ENCODE measurements at places on chromosomes 2 and 18.

DNA sequence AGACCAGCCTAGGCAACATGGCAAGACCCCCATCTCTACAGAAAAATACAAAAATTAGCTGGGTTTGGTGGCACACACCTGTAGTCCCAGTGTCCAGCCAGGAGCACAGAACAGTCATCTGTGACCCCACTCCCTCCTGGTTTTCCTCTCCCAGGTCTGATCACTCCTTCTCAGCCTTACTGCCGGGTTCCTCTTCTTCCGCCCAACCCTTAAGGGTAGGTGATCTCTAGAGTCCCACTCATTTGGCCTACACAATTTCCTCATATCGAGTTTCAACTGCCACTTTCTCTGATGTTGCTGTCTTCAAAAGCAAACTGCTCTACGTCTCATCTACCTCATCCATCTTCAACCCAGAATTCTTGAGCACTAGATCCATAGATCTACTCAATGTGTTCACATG lies 13.4 kb upstream of the MAT2A start:
- no peak for DNase-seq

DNA sequence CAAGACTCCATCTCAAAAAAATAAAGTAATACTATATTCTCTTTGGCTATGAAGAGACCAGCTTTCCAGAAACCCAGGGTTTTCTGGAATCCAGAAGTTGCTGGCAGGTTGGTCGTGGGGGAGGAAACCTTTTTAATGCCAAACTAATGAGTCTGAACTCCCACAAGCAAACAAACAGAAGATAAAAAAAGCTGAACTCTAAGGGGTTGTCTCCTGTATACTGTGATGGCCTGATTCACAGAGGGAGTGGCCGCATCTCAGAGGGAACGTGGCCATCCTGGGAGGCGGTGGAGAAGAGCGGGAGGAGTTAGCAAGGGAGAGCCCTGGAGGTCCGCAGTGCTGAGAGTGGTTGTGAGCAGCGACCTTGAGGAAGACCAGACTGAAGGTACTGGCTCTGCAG lies 36.1 kb downstream of the LIMS1 start:
- DNase-seq: no peak

- no peak for DNase-seq
Measured at GRCh38 chr2:179275253-179276012, 10.8 kb upstream of the SESTD1 start.

GRCh38 chr2:176096986-176097819 lies 2.4 kb upstream of the HOXD12 start:
- peak; percentile 27 for DNase-seq

DNA sequence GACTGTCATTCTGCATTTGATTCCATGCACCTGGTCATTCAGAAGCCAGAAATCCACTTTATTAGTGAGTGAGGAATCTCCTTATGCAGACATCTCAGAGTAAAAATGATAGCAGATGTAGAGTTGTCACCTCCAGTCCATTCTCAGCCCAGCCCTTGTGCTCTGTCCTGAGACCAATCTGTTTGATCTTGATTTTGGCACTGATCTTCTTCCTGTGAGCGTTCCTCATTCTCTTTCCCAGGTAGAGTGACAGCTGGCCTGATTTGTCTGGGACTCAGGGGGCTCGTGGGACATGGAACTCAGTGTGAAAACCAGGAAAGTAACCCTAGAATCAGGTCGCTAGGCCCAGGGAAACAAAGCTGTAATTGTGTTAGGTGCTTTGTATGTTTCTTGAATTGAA lies 8.9 kb downstream of the ARHGAP25 start:
- no peak for DNase-seq

GRCh38 chr18:11108947-11109346 lies 40.4 kb downstream of the PIEZO2 start:
- DNase-seq: no peak

GRCh38 chr2:216081487-216082116 lies at the start of the genes PECR and TMEM169:
Gene PECR, minus strand, starts transcription at chr2:216081809. Its CDS starts 68 bp downstream, at chr2:216081741.
Gene TMEM169, plus strand, starts transcription at chr2:216081919. Its CDS starts 14,045 bp downstream, at chr2:216095964.
- no peak for DNase-seq

DNA sequence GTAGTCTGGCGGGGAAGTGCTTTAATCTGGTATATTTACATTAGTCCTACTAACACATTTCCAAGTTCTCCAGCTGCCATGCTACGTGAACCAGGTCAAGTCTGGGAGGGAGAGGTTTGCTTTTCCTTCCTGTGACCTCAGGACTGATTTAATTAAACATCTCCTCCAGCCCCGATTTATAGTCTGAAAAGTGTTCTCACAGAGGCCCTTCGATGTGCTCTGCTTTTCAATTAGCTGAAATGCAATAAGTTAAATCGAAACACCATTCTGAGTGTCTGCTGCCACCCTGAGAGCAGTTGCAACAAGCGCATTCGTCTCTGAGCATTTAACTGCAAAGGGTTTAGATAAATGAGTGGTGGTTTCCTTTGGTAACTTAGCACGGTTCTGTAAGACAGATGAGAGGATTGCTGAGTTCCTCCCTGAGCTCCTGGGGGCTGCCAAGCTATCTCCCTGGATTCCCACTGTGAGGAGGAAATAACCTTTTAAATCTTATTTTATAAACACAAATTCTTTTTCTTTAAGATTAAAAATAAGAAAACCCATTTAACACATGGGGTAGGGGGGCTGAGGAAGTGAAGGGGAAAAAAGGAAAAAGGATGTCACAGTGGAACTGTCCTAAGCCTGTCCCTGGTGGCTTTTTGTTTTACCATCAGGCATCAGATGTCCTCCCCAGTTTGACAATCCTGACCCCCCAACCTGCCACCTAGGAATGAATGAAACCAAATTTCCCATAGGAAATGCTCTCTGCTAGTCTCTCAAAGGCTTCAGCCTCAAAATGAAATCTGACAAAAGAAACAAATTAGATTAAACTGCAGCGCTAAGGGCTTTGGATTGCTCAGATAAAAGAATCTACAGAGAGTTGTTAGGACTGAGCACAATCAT lies 56.5 kb upstream of the CREB1 start:
- DNase-seq: peak; percentile 85

GRCh38 chr2:119678021-119678656 lies 862 bp upstream of the TMEM177 start:
- DNase-seq: no peak

- DNase-seq: no peak
Measured at GRCh38 chr18:69208545-69208944, 192.1 kb upstream of the DOK6 start.

DNA sequence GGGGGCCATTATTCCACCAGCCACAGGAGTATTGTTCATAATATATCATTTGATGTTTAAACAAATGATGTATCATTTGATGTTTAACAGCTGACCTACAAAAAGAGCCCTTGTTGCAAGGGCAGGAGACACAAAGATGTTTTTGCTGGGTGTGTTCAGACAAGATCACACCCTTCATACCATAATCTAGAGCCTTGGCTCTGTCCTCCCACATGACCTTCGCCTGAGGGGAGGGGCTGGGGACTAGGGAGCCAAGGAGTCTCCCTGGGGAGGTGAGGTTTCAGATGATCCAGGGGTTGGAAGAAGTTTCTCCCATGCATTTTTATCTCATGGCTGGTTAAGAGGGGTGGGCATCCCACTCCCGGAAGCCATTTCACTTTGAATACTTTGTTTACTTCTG lies 33.5 kb downstream of the CDC42EP3 start:
- DNase-seq: no peak

DNA sequence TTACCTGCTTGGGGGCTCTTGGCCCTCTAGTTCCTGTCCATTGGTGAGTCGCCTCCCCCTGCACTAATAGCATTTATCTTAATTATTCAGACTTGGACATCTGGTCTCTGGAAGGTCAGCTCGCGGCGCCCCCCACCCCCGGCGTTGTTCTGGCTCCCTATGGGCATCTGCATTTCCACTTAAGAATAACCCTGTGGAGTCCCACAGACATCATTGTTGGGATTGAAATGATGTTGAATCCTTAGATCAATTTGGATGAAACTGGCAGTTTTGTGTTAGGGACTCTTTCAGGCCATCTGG lies 313.8 kb upstream of the HS6ST1 start:
- DNase-seq: no peak

GRCh38 chr2:241851325-241852115 lies 7.2 kb downstream of the PDCD1 start:
- DNase-seq: no peak

DNA sequence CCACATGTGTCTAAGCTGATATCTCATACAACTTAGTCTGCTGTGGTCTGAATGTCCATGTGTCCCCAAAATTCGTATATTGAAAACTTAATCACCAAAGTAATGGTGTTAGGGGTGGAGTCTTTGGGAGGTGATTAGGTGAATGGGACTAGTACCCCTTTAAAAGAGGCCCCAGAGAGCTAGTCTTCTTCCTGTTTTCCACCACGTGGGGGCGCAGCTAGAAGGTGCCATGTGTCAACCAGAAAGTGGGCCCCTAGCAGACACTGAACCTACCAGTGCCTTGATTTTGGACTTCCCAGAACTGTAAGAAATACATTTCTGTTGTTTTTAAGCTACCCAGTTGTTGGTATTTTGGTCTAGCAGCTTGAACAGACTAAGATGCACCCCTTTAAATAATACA lies 86.6 kb downstream of the ASB1 start:
- DNase-seq: no peak

- no peak for DNase-seq
Measured at GRCh38 chr2:60376252-60376651, 177.2 kb downstream of the BCL11A start.

DNA sequence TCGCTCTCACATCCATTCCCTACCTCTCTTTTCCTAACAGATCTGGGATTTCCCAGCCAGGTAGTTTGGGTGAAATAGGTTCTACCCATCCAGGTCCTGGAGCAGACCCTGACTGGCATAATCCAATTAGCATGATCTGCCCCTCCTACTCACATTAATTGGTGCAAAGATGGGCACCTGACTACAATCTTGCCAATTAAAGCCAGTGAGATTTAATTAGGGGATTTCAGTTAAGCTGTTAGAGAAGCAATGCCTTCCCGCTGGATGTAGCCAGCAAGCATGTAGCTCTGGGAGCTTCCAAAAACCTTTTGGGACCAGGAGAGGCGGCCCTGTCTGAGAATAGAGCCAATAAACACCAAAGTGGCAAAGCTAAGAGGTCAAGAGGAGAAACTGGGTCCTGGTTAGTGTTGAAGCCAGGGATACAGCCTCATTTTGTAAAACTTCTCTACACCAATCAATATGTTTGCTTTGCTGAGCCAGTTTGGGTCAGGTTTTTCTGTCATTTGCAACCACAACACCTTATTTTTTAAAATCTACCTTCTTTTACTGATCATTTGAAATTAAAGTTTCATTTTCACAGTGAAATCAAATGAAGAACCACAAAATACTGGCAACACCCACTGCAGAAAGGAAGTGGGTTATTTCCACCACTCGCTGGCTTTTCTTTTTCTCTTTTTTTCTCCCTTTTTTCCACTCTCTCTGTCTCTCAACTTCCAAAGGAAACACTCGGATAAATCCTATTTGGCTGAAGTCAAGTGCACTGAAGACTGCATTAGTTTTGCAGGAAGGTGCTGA lies 3.2 kb upstream of the TTC39C start:
- DNase-seq: no peak

- DNase-seq: no peak
Measured at GRCh38 chr18:24267878-24268277, 129.0 kb downstream of the CABYR start.

DNA sequence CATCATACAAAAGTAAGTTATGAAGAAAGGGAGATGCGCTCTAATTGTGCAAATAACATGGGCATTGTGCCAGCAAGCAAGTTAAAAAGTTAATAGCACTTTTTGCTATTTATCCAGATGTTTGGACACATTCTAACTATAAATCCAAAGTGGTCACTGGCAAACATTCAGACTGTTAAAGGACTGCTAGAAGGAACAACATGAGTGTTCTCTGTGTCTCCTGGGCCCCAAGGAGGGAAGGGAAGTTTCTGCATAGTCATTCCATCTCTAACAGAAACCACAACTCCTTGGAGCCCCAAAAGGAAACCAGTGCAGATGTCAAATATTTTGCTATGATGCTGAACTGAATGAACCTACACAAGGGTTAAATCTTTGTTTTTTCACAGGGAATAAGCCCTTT lies 213.3 kb upstream of the HNRNPA3 start:
- no peak for DNase-seq

DNA sequence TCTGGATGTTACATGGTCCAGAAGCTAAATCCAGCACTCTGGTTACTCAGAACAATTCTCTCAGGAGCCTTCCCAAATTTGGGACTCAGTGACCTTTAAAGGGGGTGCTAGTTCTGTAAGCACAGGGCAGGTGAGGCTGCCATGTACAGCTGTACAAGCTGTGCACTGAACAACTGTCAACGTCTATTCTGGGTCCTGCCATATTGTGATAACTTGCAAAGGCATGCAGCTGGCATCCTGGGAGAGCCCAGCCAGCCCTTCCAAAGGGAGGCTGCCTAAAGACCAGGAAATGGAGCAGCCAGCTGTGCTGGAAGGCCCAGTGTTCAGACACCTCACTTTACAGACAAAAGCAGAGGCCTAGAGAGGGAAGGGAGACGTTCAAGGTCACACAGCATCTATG lies 204.8 kb downstream of the KLHL29 start:
- DNase-seq: no peak

DNA sequence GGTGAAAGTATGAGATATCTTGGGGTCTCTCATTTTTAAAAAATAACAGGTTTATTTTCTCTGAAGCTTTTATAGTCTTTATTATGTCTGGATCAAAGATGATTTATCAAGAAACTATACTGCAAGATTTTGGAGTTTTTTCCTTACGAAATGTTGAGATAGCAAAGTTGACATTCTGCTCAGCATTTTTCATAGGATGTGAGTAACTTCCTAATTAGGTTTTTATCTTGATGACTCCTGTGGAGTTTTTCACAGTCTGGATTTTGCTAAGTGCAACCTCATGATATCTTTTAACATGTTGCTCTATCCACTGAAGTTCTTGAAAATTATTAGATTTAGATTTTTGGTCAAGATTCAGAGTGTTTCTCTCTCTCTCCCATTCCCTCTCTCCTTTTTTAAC lies 17.8 kb downstream of the TCF7L1 start:
- no peak for DNase-seq

DNA sequence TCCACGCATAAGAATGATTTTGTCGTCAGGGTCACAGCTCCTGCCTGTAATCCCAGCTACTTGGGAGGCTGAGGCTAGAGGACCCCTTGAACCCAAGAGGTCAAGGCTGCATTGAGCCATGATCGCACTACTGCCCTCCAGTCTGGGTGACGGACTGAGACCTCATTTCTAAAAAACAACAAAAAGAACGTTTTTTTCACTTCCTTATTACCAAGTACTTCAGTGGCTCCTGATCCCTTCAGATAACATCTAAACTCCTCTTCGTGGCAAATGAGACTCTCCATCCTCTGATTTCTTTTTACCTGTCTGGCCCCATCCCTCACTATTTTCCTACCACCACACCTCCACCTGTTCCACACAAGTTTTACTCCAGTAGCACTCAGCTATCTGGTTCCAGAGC lies 105.4 kb upstream of the TLK1 start:
- no peak for DNase-seq

GRCh38 chr2:45259547-45260160 lies 250.4 kb upstream of the SIX2 start:
- DNase-seq: no peak

GRCh38 chr2:162768656-162769055 lies 69.9 kb downstream of the KCNH7 start:
- peak; percentile 29 for DNase-seq

- peak; percentile 36 for DNase-seq
Measured at GRCh38 chr2:10654069-10654468, 35.7 kb downstream of the NOL10 start.

GRCh38 chr2:136378712-136379595 lies 261.0 kb upstream of the CXCR4 start:
- DNase-seq: peak; percentile 41

- DNase-seq: no peak
Measured at GRCh38 chr18:40485318-40485717, 1469.7 kb upstream of the PIK3C3 start.

- DNase-seq: no peak
Measured at GRCh38 chr2:217875556-217876252, 127.1 kb downstream of the TNS1 start.

Data from astrocyte of the cerebellum (primary cell).